ENCODE measurements at places on chromosomes 5 and 9.

GRCh38 chr9:71608021-71608420 lies 160.3 kb downstream of the CEMIP2 start:
- DNase-seq: no peak

DNA sequence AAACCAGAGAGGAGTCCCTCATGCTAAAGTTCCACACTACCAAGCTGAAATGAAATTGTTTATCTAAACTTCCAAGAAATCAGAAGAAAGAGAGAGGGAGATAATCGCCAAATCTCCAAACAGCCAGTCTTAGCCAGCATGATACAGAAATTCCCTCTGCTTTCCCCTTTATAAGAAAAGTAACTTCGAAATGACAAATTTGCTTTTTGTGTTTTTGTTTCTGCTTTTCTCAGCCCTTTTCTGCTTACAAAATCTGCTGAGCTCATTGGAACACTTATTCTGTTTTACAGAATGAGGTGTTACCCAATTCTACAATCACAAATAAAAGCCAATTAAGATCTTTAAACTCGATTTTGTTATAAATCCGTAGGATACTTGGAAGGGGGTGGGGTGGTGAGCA lies 72.9 kb downstream of the SFXN1 start:
- DNase-seq: no peak

- peak; percentile 81 for DNase-seq
Observed at GRCh38 chr9:124257844-124258606, at the start of gene NEK6. NEK6 (plus strand) TSS chr9:124257949; CDS start chr9:124301965, 44,016 bp downstream.

GRCh38 chr5:167381457-167381856 lies 910.0 kb upstream of the WWC1 start:
- no peak for DNase-seq

GRCh38 chr9:107438211-107439031 lies 51.1 kb downstream of the KLF4 start:
- no peak for DNase-seq

DNA sequence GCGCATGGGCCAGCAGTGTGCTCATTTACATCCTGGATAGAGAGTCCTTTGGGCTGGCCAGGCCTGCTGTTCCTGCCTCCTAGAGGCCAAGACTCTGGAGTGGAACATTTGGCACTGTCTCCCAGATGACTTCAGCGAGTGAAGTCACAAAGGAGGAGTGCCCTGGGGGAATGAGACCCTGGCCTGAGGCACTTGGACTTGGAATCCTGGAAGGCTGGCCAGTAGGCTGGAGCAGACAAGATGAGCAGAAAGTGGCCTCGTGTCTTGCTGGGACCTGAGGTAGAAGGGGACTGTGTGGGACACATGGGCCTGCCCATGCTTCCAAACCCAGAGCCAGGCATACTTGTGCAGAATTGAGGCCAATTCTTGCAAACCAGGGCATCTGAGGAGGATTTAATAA lies at the start of gene TSSK1B:
TSSK1B (minus strand) TSS at position 101 of the 400 bp plus-strand sequence. CDS start 150 bp downstream, outside the sequence.
- no peak for DNase-seq

GRCh38 chr5:14447958-14448911 lies 133.4 kb upstream of the OTULINL start:
- DNase-seq: peak; percentile 73

GRCh38 chr5:146755793-146756192 lies 122.8 kb downstream of the PPP2R2B start:
- no peak for DNase-seq

DNA sequence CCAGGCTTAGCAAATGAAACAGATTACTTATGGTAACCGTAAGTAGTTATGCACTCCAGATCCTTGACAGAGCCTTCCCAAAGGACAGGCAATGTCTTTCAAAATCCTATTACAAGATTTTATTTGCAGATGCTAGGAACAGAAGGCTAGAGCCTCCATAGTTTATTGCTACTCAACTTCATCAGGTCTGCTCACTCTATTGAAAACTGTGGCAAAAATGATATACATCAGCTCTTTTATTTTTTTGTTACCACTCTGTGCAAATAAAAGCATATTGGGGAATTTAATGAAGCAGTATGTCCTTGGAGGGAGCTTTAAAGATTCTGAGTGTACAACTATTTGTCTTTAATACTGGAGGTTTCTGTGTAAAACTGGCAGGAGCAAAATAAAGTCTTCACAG lies 46.5 kb downstream of the SLC44A1 start:
- DNase-seq: no peak

DNA sequence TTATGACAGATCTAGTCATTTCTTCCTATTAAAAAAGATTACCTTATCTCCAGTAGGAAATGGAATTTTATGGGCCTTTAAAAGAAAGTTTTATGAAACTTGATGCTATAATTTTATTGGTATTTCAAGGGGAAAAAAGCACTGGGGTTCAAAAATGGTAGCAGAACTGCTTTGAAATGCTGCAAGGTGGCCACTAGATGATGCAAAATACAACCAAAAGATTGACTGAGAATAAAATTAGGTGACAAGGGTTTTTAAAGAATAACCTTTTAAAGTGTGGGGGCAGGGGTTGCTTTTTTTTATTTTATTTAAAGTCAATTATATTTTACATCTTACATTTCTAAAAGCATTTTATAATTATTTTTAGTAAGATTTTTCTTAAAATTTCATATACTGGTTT lies 61.7 kb downstream of the KLF9 start:
- peak; percentile 17 for DNase-seq

DNA sequence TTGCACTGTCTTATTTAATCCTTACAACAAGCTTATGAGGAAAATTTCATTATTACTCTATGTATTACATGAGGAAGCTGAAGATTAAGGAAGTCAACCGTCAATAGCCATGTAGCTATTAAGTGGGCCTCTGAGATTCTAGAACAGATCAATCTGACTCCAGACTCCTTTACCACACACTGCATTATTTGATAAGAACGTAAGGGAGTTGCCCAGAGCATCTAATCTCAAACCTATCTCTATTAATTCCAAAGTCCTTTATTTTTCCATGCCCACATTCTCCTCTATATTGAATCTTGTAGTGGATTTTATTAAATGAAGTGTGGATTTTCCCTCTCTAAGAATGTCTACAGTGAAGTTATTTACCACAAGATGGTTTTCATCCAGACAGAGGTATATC lies 118.2 kb upstream of the MTAP start:
- DNase-seq: no peak
